Endothelial cell of umbilical vein (primary cell): ENCODE measurements at places on chromosomes 1 and 21.

GRCh38 chr1:245317217-245317616, 162.4 kb downstream of the KIF26B start:
- no peaks in the 10 kb centered on the region for H3K4me1 ChIP-seq
- DNase-seq = no peak
- H3K27ac ChIP-seq = no peak overlapping the region
- no peaks in the 10 kb centered on the region for H3K36me3 ChIP-seq

DNA sequence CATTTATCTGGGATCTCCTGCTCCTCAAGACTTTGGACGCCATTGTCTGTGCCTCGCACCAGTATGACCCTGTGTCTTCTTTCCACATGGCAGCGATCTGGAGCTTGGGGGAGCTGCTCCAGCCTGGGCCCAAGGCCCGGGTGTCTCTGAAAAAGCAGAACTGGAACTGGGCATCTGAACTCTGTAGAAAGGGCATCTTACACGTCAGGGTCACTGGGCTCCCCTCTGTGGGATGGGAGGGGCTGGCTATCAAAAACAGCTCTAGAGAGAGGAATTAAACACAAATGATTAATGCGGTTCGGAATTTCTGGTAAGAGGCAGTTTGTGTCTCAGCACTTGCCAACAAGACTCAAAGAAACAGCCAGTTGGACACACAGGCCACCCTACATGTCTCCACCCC, 16.1 kb downstream of the FCRL1 start:
- no peak overlapping the region for H3K4me3 ChIP-seq
- no peaks in the 10 kb centered on the region for H3K36me3 ChIP-seq
- no peak overlapping the region for H3K27ac ChIP-seq
- no peak for DNase-seq

DNA sequence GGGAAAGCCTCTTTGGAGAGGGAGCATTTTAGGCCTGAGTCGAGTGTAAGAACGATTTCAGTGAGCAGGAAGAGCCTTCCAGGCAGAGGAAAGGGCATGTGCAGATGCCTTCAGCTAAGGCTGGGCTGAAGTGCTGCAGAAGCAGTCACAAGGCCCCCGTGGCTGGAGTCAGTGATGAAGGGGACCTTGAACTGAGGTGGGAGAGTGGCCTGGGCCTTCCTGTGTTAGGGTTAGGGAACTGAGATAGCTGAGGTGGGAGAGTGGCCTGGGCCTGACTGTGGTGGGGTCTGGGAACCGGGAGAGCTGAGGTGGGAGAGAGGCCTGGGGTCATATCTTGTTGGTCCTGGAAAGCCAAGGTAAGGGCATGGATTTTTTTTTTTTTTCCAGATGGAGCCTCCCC, 50.9 kb upstream of the ETV3 start:
- DNase-seq = no peak
- H3K4me1 ChIP-seq = no peaks in the 10 kb centered on the region
- H3K4me3 ChIP-seq = no peak overlapping the region
- H3K27me3 ChIP-seq = peaks cover 24% of the 10 kb centered on the region
- H3K27ac ChIP-seq = no peak overlapping the region
- no peaks in the 10 kb centered on the region for H3K36me3 ChIP-seq

DNA sequence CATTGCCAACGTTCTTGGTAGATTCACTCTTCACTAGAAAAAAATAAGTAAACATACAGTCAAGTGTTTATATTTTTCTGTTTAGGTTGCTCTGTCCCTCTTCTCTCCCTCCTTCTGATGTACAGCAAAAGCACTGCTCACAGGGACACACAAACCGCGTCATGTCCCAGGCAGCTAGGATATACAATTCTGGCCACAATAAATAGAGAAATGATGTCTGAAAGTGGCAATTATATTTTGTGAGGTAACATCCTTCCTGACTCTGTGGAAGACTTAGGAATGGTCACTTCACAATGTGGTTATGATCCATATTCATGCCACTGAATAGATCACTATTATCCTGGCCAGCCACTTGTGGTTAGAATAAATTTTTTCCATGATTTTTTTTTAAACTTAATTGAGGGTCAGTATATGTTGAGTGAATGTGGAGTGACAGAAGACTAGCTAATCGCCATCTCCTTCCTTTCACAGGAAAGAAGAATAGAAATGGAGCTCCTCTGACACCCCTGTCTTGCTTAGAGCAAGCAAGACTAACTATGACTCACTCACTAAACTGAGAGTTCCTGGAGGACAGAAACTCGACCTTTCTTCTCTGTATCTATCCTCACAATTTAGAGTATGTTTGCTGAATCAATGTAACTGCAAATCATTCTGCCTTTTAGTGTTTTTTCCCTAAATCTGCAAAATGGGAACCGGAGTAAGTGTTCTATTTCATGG, 54.0 kb downstream of the ZNHIT6 start:
- no peak overlapping the region for H3K27ac ChIP-seq
- H3K4me3 ChIP-seq = no peak overlapping the region
- peaks cover 12% of the 10 kb centered on the region for H3K4me1 ChIP-seq
- no peaks in the 10 kb centered on the region for H3K36me3 ChIP-seq
- DNase-seq = peak; percentile 18
- no peaks in the 10 kb centered on the region for H3K27me3 ChIP-seq

- no peaks in the 10 kb centered on the region for H3K27me3 ChIP-seq
- H3K27ac ChIP-seq = no peak overlapping the region
- H3K4me3 ChIP-seq = no peak overlapping the region
- DNase-seq = no peak
These were observed 278.3 kb downstream of the KCTD3 start for GRCh38 chr1:215845234-215845891.

DNA sequence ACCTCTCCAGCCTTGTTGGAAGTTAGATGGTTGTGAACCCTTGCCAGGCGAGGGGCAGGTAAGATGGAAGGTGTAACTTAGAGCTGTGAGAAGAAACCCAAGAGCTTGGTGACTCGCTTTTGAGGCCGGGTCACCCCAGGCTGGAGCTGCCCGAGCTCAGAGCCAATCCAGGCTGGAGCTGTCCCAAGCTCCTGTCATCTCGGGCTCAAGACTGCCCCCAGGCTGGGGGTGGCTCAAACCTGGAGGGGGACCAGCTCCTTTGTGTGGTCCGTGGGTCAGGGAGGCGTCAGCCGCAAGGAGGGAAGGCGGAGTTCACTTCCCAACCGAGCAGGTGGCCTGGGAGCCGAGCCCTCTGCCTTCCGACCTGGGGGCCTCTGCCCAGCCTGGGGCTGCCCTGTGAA, 2.0 kb downstream of the HUNK start:
- H3K36me3 ChIP-seq = no peaks in the 10 kb centered on the region
- no peak for DNase-seq
- no peak overlapping the region for H3K4me3 ChIP-seq

DNA sequence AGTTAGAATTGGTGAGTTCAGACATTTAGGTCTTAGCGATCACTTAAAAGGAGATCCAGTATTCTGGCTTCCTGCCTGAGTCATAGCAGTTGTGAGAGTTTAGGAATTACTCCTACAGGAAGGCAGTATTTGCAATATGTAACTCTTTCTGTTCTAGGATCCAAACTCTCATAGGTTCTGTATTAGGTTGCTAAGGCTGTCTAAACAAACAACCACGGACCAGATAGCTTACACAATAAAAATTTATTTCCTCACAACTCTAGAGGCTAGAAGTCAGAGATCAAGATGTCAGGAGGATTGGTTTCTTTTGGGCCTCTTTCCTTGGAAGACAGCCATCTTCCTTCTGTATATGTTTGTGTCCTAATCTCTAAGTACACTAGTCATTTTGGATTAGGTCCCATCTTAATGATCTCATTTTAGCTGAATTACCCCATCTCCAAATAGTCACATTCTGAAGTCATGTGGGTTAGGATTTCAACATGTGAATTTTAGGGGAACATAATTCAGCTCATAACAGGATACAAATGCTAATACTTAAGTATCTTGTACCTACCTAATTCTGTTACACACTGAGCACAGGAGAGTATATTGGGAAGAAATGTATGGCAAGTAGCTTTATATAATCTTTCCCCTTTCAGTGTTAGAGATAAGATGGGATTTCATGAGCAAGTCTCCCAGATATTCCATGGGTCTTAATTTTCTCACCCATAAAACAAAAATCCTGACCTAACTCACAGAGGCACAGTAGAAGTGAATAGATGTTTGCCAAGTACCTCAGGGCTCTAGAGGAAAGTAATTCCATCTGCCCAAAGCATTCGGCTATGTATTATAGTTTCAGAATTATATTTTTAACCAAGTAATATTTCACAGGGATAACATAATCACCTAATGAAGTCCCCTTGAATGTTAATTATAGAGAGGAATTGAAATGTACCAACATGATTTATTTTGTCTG, 144.4 kb downstream of the PTBP2 start:
- peak; percentile 81 for DNase-seq
- H3K4me3 ChIP-seq = no peak overlapping the region
- peaks cover 10% of the 10 kb centered on the region for H3K4me1 ChIP-seq

DNA sequence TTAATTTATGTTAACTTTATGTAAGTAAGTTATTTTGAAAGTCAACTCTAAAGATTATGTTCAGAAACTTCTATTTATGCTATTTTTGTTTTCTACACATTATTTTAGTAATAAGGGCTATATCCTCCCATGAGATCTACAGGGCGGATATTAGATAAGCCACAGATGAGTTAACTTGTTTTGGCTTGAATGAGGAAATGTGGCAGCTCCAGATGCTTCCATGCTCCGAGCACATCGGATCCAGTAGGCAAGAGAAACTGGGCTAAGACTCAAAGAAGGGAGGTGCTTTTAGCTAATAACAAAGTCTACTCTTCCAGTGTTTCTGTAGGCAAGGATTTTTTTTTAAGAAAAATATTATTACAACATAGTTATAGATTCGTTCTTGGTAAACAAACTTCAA, 20.0 kb upstream of the LAMC1 start:
- no peaks in the 10 kb centered on the region for H3K36me3 ChIP-seq
- H3K4me3 ChIP-seq = no peak overlapping the region
- peak; percentile 93 for DNase-seq
- peaks cover 12% of the 10 kb centered on the region for H3K4me1 ChIP-seq
- H3K27me3 ChIP-seq = no peaks in the 10 kb centered on the region
- peak overlapping the region; percentile 24 for H3K27ac ChIP-seq

DNA sequence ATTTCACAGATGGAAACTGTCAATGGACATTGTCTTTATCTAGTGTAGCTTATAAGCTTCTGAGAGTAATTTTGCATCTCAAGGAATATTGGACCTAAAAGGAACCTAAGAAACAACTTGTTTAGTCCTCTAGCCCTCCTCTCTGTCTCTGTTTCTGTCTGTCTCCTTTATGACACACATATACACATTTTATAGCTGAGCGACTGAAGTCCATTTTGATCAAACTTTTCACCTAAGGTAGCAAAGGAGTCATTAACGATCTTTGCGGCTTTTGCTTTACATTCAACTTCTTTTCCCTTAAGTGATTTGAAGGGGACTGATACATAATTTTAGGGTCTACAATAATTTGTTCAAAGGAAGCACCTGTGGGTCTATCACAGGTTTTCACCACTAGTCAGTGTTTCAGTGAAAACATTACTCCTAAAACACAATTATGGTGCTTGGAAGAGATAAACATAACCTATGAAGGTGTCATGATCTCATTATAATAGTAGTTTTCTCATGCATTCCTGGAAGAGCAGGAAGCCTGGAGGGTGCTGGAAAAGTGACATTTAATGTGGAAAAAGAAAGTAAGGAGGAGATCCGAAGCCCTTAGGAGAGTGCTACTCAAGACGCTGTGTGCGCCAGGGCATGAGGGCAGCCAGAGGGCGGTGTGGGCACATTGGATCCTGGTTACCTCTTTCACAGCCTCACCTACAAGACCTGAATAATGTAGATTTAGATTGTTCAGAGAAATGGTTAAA, 248.6 kb downstream of the DNM3 start:
- H3K36me3 ChIP-seq = no peaks in the 10 kb centered on the region
- DNase-seq = peak; percentile 67
- H3K27me3 ChIP-seq = no peaks in the 10 kb centered on the region
- no peak overlapping the region for H3K27ac ChIP-seq
- no peaks in the 10 kb centered on the region for H3K4me1 ChIP-seq

GRCh38 chr1:207959141-207959825, 48.4 kb upstream of the CD34 start:
- peaks cover 30% of the 10 kb centered on the region for H3K4me1 ChIP-seq
- no peaks in the 10 kb centered on the region for H3K27me3 ChIP-seq
- H3K36me3 ChIP-seq = no peaks in the 10 kb centered on the region
- H3K27ac ChIP-seq = no peak overlapping the region

DNA sequence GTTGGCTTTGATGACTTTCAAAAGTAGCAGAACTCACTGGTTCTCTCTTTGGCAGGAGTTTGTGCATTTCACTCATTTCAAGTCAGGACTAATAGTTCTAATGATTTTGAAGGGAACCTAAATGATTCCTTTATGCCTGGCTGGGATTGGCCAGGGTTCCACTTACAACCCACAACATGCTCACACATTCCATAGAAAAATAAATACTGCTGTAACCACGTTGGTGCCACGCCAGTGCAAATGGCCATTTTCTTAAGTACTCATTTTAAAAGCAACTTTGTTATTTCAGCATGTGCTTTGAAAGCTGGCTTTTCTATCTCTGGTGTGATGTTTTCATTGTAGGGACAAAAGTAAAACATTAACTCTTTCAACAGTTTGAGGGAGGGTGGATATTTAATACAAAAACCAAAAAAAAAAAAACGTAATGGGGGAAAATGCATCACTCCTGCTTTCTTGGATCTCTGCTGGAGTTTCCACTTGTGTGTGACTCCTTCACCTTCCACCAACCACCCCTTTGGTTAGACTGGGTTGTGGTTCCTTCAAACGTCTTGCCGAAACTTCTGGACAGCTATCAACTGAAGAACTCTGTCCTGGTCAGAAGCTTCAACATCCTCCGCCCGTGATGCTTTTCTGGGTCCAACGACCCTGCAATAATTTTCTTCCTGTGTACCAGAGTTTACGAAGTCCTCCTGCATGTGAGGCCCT, 300.4 kb upstream of the RUNX1 start:
- H3K36me3 ChIP-seq = no peaks in the 10 kb centered on the region
- H3K4me3 ChIP-seq = no peak overlapping the region
- no peak for DNase-seq

DNA sequence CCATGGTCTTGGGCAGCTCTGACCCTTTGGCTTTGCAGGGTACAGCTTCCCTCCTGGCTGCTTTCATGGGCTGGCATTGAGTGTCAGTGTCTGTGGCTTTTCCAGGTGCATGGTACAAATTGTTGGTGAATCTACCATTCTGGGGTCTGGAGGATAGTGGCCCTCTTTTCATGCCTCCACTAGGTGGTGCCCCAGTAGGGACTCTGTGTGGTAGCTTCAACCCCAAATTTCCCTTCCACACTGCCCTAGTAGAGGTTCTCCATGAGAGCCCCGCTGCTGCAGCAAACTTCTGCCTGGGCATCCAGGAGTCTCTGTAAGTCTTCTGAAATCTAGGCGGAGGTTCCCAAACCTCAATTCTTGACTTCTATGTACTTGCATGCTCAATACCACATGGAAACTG, 494.5 kb upstream of the LRRC7 start:
- DNase-seq = no peak
- H3K4me3 ChIP-seq = no peak overlapping the region

- no peak overlapping the region for H3K27ac ChIP-seq
- H3K4me3 ChIP-seq = no peak overlapping the region
- no peaks in the 10 kb centered on the region for H3K4me1 ChIP-seq
- DNase-seq = no peak
- H3K27me3 ChIP-seq = peaks cover 3% of the 10 kb centered on the region
- H3K36me3 ChIP-seq = no peaks in the 10 kb centered on the region
These were observed 32.1 kb upstream of the PLA2G5 start for GRCh38 chr1:20037877-20038276.
